ENCODE measurements at places on chromosomes 13 and 19.

GRCh38 chr19:51552996-51553725 lies 17.9 kb upstream of the ZNF175 start:
- no peaks in the 10 kb centered on the region for H3K36me3 ChIP-seq
- DNase-seq, result peak; percentile 84
- H3K27me3 ChIP-seq, result peaks cover 18% of the 10 kb centered on the region
- no peak overlapping the region for H3K27ac ChIP-seq

DNA sequence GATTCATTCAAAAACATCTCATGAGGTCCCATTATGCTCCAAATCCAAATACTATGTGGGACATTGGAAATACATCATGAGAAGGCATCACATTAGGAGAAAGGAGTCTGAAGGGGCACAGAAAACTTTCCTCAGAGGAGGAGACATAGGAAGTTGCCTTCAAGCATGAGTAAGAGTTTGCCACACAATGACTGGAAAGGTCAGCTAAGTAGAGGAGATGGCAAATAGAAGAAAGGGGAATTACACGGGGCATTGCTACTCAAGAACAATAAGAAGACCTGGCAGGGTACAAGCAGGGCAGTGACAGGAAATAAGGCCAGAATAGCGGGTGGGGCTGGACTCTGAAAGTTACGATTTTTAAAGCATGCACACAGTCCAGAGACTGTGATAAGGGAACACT lies 231.6 kb downstream of the SPRY2 start:
- no peak for DNase-seq
- H3K4me3 ChIP-seq, result no peak overlapping the region
- no peaks in the 10 kb centered on the region for H3K27me3 ChIP-seq
- H3K36me3 ChIP-seq, result no peaks in the 10 kb centered on the region

GRCh38 chr19:18419195-18419698 lies at the start of gene SSBP4:
Gene SSBP4, plus strand, starts transcription at chr19:18419398. Its CDS starts 251 bp downstream, at chr19:18419649.
- H3K36me3 ChIP-seq, result peaks cover 9% of the 10 kb centered on the region
- H3K4me1 ChIP-seq, result peaks cover 72% of the 10 kb centered on the region
- H3K27ac ChIP-seq, result peak within 1 kb of the TSS; percentile 89
- H3K4me3 ChIP-seq, result peak within 1 kb of the TSS; percentile 99
- H3K27me3 ChIP-seq, result no peaks in the 10 kb centered on the region

GRCh38 chr19:11853358-11853757 lies 4.8 kb downstream of the ZNF439 start:
- H3K4me3 ChIP-seq, result no peak overlapping the region
- no peak overlapping the region for H3K27ac ChIP-seq

- H3K4me3 ChIP-seq, result no peak overlapping the region
- H3K4me1 ChIP-seq, result no peaks in the 10 kb centered on the region
- H3K27me3 ChIP-seq, result peaks cover 5% of the 10 kb centered on the region
- H3K27ac ChIP-seq, result no peak overlapping the region
- H3K36me3 ChIP-seq, result no peaks in the 10 kb centered on the region
Observed at GRCh38 chr13:78701383-78701782, 42.4 kb upstream of the OBI1 start.

DNA sequence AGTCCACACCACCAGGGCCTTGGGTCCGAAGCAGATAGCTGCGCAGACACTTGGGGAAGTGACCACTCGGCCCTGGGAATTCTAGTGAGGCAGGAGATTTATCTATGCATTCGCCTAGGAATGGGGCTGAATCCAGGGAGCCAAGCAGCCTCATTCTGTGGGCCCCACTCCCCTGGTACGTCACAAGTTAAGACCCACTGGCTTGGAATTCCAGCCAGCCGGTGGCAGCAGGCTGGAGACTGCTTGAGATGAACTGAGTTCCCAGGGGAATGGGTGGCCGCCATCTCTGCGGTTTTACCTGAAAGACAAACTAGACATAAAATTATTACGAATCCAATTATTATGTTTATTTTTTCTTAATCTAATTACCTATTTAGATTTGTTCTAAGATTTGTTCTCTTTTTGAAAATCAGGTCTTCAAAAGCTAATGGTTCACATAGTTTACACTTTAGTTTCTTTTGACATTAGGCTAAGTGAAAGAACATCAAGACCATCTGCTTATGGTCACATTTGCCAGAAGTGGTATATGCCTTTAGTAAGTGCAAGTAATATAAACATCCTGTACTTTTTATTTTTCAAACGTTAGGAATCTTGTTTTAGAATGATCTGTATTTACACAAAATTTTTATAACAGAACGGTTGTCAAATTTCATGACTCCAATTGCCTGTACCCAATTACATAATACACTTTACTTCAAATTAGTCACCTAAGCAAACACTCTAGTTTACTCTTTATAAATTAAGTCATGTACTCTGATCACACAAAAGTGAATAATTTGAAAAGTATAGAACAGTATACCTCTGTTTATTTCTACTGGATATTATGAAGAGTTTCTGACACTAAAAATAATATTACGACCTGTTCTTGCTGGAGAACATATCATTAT lies 74.4 kb downstream of the SLITRK6 start:
- no peak overlapping the region for H3K27ac ChIP-seq
- DNase-seq, result no peak
- H3K36me3 ChIP-seq, result no peaks in the 10 kb centered on the region

DNA sequence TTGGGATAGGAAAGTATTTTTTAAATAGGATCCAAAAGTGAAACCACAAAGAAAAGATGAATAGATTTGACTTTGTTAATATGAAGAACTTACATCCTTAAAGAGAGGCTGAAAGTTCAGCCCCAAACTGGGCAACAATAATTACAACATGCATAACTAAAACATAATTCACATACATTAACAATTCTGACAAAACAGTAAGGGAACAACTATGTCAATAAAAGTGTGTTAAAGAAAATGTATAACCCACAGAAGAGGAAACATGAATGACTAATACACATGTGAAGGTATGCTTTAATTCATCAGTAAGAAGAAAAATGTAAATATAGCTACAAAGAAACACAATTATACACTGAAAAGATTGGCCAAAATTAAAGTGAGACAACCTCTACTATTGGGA lies 1597.6 kb upstream of the MIR17HG start:
- no peak for DNase-seq
- no peak overlapping the region for H3K4me3 ChIP-seq
- no peaks in the 10 kb centered on the region for H3K4me1 ChIP-seq
- H3K27ac ChIP-seq, result no peak overlapping the region

- no peak overlapping the region for H3K27ac ChIP-seq
- peak; percentile 31 for DNase-seq
- no peaks in the 10 kb centered on the region for H3K36me3 ChIP-seq
- H3K4me3 ChIP-seq, result no peak overlapping the region
- no peaks in the 10 kb centered on the region for H3K4me1 ChIP-seq
- H3K27me3 ChIP-seq, result no peaks in the 10 kb centered on the region
Observed at GRCh38 chr13:109919715-109920375, 133.5 kb upstream of the IRS2 start.

DNA sequence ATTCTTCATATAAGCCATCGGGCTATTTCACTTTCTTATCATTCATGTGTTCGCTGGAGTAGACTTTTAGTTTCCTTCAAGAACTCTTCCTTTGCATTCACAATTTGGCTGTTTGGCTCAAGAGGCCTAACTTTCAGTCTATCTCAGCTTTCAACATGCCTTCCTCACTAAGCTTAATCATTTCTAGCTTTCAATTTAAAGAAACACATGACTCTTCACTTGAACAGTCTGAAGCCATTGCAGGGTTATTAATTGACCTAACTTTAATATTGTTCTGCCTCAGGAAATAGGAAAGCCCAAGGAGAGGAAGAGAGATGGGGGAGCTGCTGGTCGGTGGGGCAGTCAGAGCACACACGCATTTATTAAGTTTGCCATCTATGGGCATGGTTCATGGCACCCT lies 158.1 kb downstream of the SUCLA2 start:
- H3K36me3 ChIP-seq, result no peaks in the 10 kb centered on the region
- no peak overlapping the region for H3K27ac ChIP-seq
- no peaks in the 10 kb centered on the region for H3K27me3 ChIP-seq
- no peak for DNase-seq
- no peak overlapping the region for H3K4me3 ChIP-seq

DNA sequence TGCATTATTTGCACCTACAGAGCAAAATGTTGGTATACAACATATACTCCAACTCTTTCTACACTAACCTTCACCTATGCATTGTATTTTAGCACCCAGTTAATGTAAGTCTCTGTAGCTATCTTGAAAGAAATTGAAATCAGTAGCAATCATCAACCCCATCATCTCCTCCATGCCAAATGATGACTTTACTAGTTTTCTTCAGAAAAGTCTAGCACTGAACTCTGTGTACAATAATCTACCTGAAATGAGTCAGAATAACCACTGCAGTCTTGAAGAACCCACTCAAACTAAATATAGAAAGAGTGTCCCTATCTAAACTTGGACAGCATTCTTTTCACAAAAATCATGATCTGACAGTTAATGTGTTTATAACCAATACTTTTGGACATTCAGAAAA lies 9.8 kb downstream of the IRS2 start:
- no peak overlapping the region for H3K4me3 ChIP-seq
- H3K27ac ChIP-seq, result no peak overlapping the region
- H3K27me3 ChIP-seq, result no peaks in the 10 kb centered on the region
- H3K4me1 ChIP-seq, result peaks cover 40% of the 10 kb centered on the region
- H3K36me3 ChIP-seq, result peaks cover 3% of the 10 kb centered on the region
